DMS53 (cell line): ENCODE measurements at places on chromosomes 12 and 14.
A peak's percentile ranks its signal among the peaks of the same experiment; 100 is the strongest.

DNA sequence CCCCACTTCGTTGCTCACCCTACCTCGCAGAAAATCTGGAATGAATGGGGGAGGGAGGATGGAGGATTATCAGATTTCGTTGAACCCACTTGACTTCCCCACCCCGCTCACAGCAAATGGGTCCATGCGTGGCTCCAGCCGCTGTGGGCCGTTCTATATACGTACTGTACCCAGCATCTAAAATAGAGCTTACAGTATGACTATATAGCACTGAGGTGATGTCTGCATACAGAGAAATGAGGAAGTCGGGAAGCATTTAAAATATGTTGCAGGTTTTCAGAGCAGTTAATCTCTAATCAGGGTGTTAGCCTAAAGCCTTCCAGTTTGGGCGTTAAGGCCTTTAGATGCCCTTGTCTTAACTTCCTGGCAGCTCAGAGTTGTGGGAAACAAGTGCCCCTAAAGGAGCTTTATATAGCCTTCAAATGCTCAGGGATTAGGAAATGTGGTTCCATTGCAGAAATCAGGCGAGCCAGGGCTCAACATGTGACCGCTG is 1.4 kb downstream of the BICDL1 start:
- peak; percentile 68 for DNase-seq

GRCh38 chr12:58425481-58426392 is 484.4 kb downstream of the ATP23 start:
- DNase-seq: peak; percentile 93

DNA sequence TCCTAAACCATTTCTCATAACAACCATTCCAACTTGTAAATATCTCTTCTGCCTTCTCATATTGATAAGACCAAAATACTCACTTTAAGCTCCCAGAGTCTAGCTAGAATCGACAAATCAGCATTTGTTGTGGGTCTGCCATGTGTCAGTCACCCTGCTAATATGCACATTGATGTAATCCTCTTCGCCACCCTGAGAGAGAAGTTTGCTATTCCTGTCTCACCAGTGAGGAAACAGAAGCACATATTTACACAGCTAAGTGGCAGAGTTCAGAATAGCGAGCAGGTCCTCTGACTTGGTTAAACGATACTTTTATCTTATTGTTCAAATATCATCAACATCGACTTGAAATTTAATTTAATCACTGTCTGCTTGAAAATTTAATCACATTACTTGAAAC is 142.1 kb downstream of the ANO4 start:
- peak; percentile 55 for DNase-seq

DNA sequence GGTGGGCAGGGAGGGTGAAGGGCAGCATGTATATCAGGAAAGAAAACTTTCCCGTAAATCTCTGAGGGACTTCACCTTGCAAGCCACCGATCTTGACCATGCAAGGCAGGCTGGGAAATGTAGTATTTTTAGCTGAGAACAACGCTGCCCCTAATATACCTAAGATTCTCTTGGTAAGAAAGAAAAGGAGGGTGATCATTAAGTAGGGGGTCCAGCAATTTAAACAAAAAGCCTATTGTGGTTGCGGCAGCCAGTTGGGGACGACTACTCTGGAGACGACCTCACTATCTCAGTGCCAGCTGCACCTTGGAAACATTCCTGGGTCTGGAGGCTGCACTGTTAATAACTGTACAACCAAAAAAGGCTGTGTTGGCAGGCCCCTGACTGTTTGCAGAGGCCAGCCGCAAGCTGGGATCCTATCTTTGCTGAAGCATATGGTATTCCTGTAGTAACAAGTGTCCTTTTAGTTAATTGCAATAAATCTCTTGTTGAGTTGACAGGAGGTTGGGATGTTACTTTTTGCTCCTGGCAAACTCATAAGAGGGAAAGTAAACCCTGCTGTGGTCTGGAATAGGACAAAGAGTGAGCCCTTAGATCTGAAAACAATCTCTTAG is 6.4 kb downstream of the APOLD1 start:
- DNase-seq: peak; percentile 37

DNA sequence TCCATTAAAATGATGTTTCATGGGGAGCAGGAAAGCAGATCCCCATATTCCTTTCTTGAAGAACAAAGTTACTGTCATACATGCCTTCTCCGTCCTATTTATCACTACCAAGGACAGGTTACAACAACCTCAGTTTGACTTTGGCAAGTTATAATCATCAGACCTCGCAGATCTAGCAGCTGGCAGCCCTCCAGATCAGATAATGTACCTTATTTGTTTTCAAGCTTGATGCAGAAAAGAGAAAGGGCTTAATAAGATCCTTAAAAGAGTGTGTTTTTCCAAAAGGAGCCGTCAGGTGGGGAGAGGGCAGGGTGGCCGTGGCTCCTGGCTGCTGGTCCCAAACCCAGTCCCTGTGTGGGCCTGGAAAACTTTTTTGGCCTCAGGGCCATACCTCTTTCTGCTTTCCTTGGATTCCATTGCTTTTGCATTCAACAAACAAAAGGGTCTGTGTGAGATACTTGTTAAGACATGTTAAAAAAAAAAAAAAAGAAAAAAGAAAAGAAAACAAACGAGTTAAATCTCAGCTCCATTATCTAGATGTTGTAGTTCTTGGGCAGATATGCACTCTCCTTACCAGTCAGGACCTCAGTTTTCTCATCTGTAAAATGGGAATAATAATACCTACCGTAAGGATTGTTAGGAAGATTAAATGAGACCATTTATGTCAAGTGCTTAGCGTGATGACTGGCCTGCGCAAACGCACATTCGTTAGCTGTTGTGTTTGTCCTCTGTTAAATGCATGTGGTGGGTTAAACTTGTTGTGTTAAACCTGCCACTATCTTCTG is 64.6 kb downstream of the B4GALNT3 start:
- DNase-seq: no peak

DNA sequence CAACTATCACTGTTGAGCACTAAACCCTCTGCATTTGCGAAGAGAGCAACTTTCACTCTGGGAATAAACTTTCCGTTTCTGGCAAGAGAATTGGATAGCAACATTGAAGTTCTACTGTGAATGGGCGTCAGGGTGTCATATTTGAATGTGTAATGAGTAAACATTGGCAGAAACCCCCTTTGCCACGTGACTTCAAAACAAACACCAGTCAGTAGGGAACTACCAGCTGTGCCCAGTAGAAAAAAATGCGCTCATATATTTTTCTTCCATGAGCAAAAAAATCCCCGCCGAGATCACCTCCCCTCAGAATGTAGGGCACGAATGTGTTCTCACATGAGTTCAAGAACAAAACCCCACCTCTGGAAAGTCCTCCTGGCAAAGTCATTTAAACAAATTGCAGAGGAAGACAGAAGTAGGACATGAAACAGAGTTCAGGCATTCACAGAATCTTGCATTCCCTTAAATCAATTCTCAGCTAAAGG is 80.6 kb downstream of the BTG1 start:
- DNase-seq: peak; percentile 96
